Camera-type eye (tissue), 1 donor: ENCODE measurements at places on chromosomes 16 and 17. TPM values are rescaled to one million over a fixed set of nuclear protein-coding genes. Genes with fewer than 3 reads are reported as not detected.

The KRTAP9-2 gene
- total RNA-seq = not detected

The TXNL4B gene
- 19.2 TPM for total RNA-seq

The STAC2 gene
- total RNA-seq = 2.1 TPM

The CFAP97D1 gene
- total RNA-seq = not detected

The RNF222 gene
- not detected for total RNA-seq

The SEC14L5 gene
- 2.8 TPM for total RNA-seq

The CTRB2 gene
- total RNA-seq = not detected

The ODAD4 gene
- total RNA-seq = 2.9 TPM

The CACNG4 gene
- total RNA-seq = 11.9 TPM

The EVPLL gene
- 0.33 TPM for total RNA-seq

The SEPTIN12 gene
- not detected for total RNA-seq

The PNMT gene
- total RNA-seq = 1.2 TPM

The SPAG5 gene
- 17.5 TPM for total RNA-seq

The ANKRD13B gene
- total RNA-seq = 22.0 TPM

The ASIC2 gene
- total RNA-seq = 11.5 TPM
